ENCODE measurements at places on chromosomes 1 and 21.

DNA sequence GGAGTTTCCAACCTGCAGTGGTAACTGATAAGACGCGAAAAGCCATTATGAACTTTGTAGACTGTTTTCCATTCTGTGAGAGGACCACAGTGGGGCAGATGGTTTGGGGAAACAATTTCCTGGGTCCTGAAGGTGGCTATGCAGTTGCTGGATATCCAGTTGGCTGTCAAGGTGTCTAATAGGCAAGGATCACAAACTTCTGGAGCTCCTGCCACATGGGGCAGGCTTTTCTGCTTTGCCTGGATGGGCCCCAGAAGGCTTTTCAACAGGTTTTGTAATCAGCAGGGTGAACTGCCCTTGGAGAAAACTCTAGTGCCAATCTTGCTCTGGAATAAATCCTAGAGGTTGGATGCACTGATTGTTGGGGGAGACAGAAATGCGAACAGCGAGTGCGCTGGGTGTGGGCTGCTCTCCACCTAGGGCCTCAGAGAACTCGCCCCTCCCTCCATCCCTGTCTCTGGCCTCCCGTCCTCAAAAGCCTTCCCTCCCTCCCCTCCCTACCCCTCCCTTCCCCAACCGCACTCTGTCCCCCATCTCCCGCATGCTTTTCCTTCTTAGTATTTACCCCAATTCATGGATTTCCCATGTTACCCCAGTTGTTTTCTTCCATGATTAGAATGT, 210.3 kb upstream of the USP24 start:
- no peak for DNase-seq

GRCh38 chr1:110572751-110573150, 33.4 kb downstream of the KCNA2 start:
- no peak for DNase-seq

GRCh38 chr1:223712850-223713474, 623 bp downstream of the CAPN2 start:
- peak; percentile 17 for DNase-seq

- DNase-seq, result no peak
Observed at GRCh38 chr21:41422546-41423304, 3.3 kb upstream of the MX1 start.

GRCh38 chr1:178337091-178337706, 159.6 kb downstream of the CLEC20A start:
- no peak for DNase-seq

DNA sequence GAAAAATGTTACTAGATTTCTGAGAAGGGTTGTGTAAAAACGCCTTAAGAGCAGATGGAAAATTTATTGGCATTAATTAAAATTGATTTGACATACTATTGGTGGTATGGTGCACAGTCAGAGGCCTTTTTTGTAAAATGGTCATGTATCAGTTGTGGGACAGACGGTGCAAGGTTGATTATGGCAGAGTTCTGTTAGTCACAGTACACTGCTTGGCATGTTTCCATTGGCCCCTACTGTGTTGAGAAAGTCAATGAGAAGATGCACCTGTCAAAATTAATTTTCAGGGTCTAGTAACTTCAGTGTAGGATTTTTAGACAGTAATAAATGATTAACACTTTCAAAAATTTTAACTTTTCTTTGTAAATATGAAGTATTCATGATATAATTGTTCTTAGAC, 4.4 kb downstream of the B3GALT2 start:
- no peak for DNase-seq

GRCh38 chr1:1988061-1988945, 15.3 kb downstream of the CFAP74 start:
- DNase-seq, result no peak

DNA sequence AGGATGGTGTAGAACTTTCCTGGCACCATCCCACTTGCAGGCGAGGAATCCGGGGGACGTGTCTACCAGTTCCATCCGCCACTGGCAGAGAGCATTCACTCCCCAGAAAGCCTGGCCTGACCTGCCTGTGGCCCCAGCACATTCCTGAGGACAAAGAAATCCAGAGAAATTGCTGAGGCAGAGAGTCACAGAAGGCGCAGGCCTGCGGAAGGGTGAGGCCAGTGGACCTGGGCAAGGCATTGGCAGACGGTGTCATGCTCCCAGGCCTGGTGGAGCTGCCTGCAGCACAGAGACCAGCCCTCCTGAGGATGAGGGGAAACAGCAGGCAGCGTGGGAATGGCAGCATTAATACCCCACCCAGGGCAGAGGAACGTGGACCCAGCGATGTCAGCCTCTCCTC, 81.2 kb upstream of the F3 start:
- DNase-seq, result no peak

- no peak for DNase-seq
Observed at GRCh38 chr21:45788198-45788597, 144.7 kb downstream of the PCBP3 start.

- DNase-seq, result no peak
Observed at GRCh38 chr1:88640060-88640459, 44.0 kb upstream of the PKN2 start.

DNA sequence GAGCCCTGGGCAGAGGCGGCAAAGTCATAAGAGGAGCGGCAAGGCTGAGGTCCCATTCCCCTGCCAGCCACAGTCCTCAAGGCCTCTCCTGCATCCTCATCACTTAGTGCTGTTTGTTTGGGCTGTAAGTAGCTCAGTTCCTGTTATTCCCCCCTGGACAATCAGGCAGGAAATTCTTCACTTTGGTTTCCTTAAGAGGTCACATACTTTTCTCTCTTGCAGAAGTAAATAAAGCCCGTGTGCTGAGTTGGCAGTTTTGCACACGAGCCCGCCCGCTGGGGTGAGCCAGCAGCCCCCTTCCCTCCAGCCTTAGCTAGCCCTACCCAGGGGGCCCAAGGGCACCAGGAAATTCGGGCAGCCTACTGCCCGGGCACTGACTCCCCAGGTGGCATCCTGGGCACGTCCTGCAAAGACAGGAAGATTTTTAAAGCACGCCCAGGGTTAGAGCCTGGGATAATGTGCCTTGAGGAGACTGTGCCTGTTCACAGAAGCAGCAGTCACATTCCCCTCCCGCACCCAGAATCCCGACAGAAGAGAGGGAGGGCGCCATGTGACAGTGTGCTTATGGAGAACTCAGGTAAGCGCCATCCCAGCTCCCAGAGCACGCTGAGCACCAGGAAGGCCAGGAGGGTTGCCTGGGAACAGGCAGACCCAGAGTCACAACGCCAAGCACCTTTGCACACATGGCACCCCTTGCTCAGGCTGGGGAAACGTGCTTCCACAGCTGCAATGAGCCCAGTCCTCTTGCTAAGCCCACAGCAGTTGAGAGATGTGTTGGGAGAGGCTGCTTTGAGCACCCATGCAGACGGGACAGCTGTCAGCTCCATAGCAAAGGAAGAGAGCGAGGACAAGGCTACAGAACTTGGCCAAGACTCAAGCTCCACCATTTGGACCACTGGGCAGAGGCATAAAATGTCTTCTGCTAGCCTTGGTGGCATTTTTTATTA, 144.5 kb upstream of the TMEM51 start:
- no peak for DNase-seq

GRCh38 chr1:234980645-234981396, 147.8 kb downstream of the TOMM20 start:
- no peak for DNase-seq

- DNase-seq, result no peak
Observed at GRCh38 chr1:95126846-95127245, 9.7 kb downstream of the TLCD4 start.

- DNase-seq, result peak; percentile 36
Observed at GRCh38 chr1:48202030-48202752, 20.3 kb upstream of the SLC5A9 start.

GRCh38 chr1:12634696-12635202, 9.1 kb upstream of the AADACL4 start:
- DNase-seq, result no peak

DNA sequence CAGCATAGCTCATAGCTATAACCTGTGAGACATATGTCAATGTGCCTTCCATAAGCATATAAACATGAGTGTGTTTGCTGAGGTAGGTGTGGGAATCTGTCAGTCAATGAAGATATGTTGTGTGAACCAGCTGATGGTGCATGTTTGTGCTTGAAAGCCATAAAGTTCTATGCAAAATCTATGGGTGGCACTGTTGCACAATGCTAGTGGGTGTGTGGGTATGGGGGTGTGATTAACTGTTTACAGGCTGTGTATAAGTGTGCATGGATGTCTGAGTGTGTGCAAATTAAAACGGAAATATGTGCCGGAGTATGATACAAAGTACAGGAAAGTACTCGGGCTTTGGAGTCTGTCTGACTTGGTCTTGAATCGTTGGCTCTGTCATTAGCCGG, 1.0 kb upstream of the ATP2B4 start:
- peak; percentile 19 for DNase-seq

GRCh38 chr1:247212627-247213617, 41.1 kb upstream of the ZNF124 start:
- DNase-seq, result no peak

DNA sequence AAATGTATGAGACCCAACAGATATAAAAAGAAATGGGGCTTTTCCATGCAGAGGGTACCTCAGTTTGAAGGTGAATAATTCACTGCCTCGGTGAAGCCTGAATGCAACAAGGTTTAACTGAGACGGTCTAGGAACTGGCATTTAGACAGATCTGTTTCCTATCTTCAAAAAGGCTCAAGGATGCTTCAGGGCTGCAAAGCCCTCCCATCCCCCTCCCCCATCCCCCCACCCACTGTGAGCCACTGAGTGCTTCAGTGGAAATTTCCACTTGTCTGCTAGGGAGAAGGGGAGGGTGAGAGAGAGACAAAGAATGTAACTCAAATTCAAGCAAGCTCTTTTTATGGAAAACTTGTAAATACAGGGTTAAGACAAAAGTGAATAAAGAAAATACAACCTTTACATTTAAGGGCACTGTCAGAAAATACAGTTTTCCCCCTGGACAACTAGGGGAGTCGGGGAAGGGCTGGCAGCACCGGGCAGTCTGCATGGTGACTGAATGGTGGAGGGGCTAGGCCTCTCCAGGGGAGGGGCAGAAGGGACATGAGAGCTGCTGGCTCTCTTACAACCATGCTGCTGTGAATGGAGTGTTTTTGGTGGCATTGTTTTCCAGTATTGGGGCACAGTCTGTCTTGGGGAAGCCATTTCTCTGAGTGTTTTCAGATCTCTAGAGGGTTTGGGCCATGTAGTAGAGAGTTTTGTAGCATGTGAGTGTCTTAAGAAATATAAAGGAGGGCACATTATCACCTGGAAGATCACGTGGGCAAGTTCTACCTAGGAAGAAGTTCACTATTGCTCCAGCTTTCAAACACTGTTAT, 56.7 kb downstream of the MRPS6 start:
- DNase-seq, result no peak

DNA sequence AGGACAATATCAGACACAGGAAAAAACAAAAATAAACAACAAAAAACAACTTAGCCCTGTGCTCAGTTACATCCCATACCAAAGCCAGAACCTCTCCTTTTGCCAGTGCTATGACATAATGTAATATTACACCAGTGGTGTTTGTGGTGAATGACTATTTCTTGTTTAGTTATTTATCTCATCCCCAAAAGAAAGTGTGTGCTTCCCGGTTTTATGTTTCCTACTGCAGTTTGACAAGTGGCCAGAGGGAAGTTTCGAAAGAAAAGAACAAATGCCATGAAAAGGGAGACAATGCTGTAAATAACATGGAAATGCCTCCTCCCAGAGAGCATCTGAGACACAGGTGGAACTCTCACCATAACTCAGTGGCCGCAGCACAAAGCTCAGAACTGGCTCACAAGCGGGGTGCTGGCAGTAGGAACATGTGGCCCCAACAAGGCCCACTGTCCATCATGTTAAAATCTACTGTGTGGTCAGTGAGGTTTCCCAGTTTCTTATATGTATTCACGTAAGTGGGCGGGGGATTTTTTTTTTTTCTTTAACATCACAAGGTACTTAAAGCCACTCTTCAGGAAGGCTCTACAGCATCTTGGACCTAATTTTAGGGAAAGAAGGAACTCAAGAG, 158.2 kb downstream of the BARHL2 start:
- no peak for DNase-seq

- DNase-seq, result no peak
Observed at GRCh38 chr1:21855257-21856096, 43.4 kb downstream of the LDLRAD2 start.

DNA sequence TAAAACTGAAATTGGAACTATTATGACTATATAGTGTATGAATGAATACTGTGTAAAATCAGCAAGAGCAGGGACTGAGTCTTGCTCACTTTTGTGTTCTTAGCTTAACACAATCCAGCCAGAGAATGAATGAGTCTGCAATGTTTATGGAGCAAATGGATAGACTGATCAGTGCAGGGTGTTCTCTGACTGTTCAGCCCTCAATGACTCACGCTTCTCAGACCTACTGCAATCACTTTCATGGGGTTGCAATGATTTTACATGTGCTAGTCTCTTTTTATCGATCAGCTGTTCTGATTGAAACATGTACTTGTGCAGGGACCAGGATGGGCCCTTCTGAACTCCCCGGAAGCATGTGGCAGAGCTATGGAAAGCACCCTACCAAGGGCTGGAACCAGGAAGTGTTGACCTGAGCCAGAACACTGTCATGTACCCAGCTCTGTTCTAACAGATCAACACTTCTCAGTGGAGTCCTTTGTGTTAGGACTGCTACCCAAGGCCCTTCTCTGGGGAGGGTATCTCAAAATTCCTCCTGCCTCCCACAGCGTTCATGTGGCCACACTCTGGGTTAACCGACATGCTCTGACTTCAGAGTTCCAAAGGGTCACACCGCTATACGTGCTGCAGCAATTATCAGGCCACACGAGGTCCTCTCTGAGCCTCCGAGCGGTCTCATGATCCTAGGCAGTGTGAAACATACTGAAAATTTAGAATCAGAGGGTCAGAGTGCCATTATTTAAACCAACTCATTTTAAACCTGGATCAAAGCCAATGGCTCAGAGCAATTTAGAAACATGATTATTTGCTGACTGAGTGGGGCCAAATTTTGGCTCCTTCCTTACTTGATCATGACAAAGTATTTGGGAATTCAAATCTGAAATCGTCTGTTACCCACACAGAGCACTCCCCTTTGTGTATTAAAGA, 35.2 kb downstream of the GRIK1 start:
- DNase-seq, result no peak

DNA sequence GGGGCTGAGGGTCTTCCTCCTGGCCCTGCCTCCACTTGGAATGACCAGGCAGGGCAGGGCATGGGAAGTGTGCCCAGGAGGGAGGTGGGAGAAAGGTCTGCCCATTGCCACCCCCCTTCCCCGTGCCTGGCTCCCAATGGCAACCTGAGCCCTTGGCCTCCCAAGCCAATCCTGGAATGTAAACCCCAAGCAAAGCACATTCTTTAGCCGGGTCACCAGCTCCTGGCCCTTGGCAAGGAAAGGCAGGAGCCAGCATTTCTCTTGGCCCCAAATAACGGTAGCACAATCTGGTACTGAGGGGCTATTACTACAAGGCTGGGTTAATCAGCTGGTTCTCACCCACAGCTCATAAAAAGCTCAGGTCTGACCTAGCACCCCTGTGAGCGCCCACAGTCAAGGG, 6.9 kb upstream of the NUAK2 start:
- no peak for DNase-seq

GRCh38 chr1:61162520-61163258, 80.3 kb downstream of the NFIA start:
- DNase-seq, result no peak

GRCh38 chr1:37931102-37931360, 15.8 kb downstream of the INPP5B start:
- DNase-seq, result no peak

GRCh38 chr1:246302711-246303317, 204.3 kb downstream of the SMYD3 start:
- no peak for DNase-seq

All from activated naive CD4-positive, alpha-beta T cell (primary cell).